Pancreas (tissue), 10 donors: ENCODE measurements at places on chromosomes 6 and 20. TPM values are rescaled to one million over a fixed set of nuclear protein-coding genes. Genes with fewer than 3 reads are reported as not detected.

- H3K27ac ChIP-seq: no peak overlapping the region
- no peaks in the 10 kb centered on the region for H3K27me3 ChIP-seq
- no peaks in the 10 kb centered on the region for H3K4me1 ChIP-seq
- H3K4me3 ChIP-seq: no peak overlapping the region
- DNase-seq: no peak
These were observed 239.1 kb downstream of the CDC5L start for GRCh38 chr6:44626616-44627015.

DNA sequence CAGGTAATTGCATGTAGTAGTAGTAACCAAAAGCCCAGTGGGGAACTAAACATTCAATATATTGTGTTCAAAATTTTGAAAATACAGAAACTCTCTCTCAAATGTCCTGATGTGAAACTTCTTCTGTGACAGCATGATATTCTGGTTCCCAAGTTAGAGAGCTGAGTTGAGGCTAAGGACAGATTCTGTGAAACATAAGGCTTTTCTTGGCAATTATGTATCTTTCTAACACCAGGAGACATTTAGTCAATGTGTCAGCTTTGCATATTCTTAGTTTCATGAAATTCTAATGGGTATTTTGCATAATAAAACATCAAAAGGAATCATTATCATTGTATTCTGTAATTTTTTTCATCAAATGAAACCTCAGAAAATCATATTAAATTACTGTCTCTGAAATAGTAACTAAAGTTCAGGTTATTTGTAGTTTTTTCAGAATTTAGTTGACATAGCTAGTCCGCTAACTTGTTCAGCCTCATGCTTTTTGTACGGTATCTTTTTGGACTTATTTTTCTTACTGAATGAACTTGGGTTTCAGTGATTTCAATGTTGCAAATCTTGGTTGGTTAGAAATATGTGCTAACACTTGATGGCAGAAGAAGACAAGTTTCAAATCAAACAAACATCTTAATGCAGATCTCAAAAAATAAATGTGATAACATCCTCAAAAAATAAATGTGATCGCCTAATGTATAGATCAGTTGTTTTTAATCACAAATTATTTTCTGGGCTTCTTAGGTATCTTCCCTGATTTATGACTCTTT lies 70.4 kb downstream of the AKAP7 start:
- no peak overlapping the region for H3K27ac ChIP-seq
- H3K36me3 ChIP-seq: no peaks in the 10 kb centered on the region
- no peak for DNase-seq
- H3K27me3 ChIP-seq: no peaks in the 10 kb centered on the region
- no peak overlapping the region for H3K4me3 ChIP-seq
- H3K4me1 ChIP-seq: no peaks in the 10 kb centered on the region

DNA sequence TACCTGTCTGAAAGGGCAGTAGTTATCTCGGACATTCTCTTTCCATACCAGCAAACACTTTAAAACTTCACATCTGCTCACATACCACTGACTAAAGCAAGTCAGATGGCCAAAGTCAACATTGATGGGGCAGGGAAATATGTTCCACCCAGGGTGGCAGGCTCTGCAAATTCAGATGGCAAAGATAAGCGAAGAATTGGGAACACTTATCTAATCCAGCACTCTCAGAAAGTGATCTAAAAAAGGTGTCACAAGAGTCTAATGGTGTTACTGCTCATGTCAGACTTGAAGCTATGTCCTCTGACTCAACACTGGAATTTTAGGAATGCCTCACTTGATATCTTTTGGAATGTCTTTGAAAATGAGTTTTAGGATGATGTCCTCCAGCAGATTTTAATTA lies 1086.2 kb downstream of the KIF16B start:
- no peak overlapping the region for H3K4me3 ChIP-seq
- H3K36me3 ChIP-seq: no peaks in the 10 kb centered on the region
- no peak for DNase-seq
- H3K27ac ChIP-seq: no peak overlapping the region
- no peaks in the 10 kb centered on the region for H3K4me1 ChIP-seq

DNA sequence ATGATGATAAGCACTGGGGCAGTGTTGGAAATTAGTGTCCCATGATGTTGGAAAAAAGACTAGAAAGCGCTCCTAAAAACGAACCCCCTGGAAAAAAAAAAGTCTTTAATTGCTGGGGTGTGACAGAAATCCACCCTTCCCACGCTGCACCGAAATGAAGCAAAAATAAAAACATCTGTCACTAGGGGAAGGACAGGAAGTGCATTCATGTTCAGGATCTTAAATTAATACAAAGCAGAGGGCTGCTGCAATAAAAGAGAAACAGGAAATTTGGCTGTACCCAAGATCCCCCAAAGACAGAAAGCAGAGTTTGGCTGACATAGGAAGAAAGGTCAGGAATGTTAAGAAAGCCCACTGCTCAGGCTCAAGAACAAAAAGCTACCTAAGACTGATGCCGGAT lies 333.9 kb downstream of the TBC1D32 start:
- no peaks in the 10 kb centered on the region for H3K36me3 ChIP-seq
- no peak overlapping the region for H3K27ac ChIP-seq
- DNase-seq: no peak
- H3K4me3 ChIP-seq: no peak overlapping the region
- H3K27me3 ChIP-seq: no peaks in the 10 kb centered on the region

FAM120B gene
- 13.0 TPM for total RNA-seq

- H3K4me1 ChIP-seq: peaks cover 3% of the 10 kb centered on the region
- H3K27ac ChIP-seq: no peak overlapping the region
- no peak for DNase-seq
- no peaks in the 10 kb centered on the region for H3K27me3 ChIP-seq
- H3K36me3 ChIP-seq: no peaks in the 10 kb centered on the region
These were observed 18.9 kb downstream of the BCAS4 start for GRCh38 chr20:50813801-50814200.

ABHD16B gene
- total RNA-seq: not detected

SEL1L2 gene
- not detected for total RNA-seq

SLC52A3 gene
- 1.4 TPM for total RNA-seq

DNA sequence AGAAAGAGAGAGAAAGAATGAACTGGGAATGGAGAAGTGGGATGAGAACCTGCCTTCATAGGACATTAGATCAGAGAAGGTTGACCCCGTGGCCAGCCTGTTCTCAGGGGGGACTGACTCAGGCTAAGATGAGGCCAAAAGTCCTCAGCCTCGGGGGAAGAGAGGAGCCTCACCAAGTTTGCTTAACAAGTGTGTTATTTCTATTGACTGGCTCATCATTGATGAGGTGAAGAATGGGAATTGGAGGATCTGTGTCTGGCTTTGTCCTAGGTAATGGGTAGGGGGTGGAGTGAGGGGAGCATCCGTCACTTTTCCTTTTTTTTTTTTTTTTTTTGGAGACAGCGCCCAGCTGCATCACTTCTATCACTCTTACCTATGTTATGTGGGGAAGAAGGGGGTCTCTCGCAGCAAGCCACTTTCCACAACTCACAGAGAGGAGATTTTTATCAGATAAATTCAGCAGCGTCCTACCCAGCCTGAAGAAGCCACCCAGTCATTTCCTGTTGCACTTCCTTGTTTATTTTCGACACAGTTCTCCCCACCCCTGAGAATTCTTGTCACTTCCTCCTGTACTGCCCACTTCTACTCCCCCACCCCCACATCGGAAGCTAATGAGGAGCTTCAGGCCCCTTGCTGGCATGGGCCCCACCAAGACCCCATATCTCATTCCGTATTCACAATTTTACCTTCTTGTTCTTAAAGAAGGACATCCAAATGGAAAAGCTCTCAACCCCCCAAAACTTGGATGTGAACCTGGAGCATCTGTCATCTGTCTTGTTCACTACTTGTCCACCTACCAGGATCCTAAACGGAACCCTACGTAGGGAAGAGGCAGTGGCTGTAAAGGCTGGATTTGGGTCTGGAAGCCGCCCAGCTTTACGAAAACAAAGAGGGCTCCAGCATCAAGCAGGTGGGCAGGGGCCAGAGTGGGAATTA lies 2.8 kb upstream of the RNASET2 start:
- no peaks in the 10 kb centered on the region for H3K36me3 ChIP-seq
- H3K4me1 ChIP-seq: no peaks in the 10 kb centered on the region
- peak overlapping the region; percentile 55 for H3K27ac ChIP-seq
- no peak overlapping the region for H3K4me3 ChIP-seq
- DNase-seq: no peak
- H3K27me3 ChIP-seq: no peaks in the 10 kb centered on the region

DNA sequence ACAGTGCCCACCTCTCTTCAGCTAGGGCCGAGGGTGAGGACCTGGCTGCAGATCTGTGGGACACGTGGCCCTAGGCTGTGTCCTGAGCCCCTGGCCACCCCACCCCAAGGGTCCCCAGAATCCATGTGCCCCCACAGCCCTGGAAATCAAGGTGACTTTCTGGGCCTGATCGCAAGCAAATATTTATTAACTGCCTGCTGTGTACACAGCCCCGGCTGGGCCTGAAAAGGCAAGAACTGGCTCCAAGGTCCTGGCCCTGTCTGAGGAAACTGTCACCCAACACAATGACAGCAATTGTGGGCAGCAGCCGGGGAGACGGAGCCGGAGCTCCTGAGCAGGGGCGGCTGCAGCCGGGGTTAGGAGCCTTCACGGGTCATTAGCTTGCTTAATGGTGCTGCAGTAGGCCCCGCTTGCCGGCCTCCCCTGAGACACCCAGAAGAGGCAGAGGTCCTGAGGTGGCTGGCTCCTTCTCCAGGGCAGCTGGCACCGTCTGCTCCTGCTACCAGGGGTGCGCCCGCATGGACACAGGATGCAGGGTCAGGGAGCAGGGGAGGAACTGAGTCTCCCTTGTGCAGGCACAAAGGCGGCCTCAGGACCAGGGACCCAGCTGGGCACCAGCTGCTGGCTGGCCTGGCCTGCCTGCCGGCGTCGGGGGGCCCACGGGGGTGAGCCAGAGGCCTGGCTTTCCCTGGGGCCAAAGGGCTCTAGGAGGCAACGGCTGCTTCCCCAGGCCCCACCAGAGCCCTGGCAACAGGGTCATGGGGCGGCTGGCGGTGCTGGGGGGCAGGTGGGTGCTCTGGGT lies 24.1 kb downstream of the NPEPL1 start:
- H3K4me1 ChIP-seq: no peaks in the 10 kb centered on the region
- H3K4me3 ChIP-seq: no peak overlapping the region
- H3K36me3 ChIP-seq: no peaks in the 10 kb centered on the region
- no peak for DNase-seq
- no peaks in the 10 kb centered on the region for H3K27me3 ChIP-seq

DNA sequence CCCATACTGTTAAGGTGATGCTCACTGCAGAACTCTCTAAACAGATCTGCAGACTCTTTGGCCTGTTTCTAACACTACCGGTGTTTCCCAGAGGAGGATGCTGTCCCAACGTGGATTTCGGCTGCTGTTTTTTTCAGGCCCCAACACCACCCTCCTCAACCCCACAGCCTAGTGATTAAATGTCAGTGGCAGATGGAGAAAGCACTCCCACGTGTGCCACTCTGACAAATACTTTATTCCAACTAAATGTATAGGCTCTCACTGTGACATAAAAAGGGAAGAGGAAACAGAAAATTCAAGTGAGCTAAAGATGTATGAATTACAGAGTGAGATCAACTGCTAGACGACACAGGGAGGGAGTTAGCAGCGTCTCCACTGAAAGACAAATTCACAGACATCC lies 3.6 kb downstream of the TBC1D20 start:
- no peak overlapping the region for H3K27ac ChIP-seq
- H3K27me3 ChIP-seq: no peaks in the 10 kb centered on the region
- H3K4me1 ChIP-seq: peaks cover 6% of the 10 kb centered on the region
- no peaks in the 10 kb centered on the region for H3K36me3 ChIP-seq

- H3K4me3 ChIP-seq: no peak overlapping the region
- no peaks in the 10 kb centered on the region for H3K4me1 ChIP-seq
- no peaks in the 10 kb centered on the region for H3K36me3 ChIP-seq
- no peak overlapping the region for H3K27ac ChIP-seq
These were observed 631 bp downstream of the PHACTR3 start for GRCh38 chr20:59604741-59605600.

- no peak for DNase-seq
- no peaks in the 10 kb centered on the region for H3K27me3 ChIP-seq
- no peak overlapping the region for H3K27ac ChIP-seq
- H3K4me1 ChIP-seq: peaks cover 7% of the 10 kb centered on the region
- H3K4me3 ChIP-seq: no peak overlapping the region
These were observed 28.7 kb upstream of the EDN1 start for GRCh38 chr6:12261502-12261901.

- H3K27me3 ChIP-seq: no peaks in the 10 kb centered on the region
- no peak overlapping the region for H3K4me3 ChIP-seq
- no peak for DNase-seq
- H3K27ac ChIP-seq: no peak overlapping the region
- H3K36me3 ChIP-seq: no peaks in the 10 kb centered on the region
These were observed 3.7 kb downstream of the HLA-DQB2 start for GRCh38 chr6:32759669-32760068.

DNA sequence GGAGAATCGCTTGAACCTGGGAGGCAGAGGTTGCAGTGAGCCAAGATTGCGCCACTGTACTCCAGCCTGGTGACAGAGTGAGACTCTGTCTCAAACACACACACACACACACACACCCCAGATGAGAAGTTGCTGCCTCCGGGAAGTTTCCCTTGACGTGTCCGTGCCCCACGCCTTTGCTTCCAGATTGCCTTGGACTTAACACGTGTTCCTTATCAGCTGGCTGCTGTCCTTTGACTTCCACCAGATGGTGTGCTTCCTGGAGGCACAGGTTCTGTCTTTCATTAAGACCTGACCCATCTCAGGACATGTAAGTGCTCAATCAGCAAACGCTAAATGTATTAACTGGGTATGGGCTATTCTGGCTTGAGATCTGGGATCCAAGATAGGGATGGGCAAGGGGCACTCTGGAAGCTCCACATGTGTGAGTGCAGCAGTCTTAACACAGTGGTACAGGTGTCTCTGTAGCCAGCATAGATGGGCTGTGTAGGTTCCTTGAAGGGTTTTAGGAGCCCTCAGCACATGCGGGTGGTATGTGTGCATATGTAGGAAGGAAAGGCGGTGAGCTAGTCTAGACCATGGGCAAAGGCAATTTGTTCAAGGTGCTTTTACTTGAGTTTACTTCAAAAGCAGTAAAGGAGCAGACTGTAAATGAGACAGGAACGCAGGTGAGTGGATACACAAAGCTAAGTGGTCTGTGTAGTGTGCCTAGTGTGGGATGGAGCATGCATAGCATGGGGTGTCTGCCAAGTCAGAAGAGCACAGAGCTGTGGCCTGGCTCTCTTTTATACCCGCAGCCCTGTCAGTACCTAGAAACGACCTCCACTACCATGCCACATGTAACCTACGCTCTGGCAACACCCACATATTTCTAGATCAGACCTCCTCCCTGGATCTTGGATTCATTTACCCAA lies 11.6 kb downstream of the PIGT start:
- DNase-seq: peak; percentile 66
- H3K4me3 ChIP-seq: no peak overlapping the region
- H3K4me1 ChIP-seq: no peaks in the 10 kb centered on the region
- H3K36me3 ChIP-seq: peaks cover 19% of the 10 kb centered on the region
- H3K27me3 ChIP-seq: no peaks in the 10 kb centered on the region

KHDC1L gene
- not detected for total RNA-seq

- no peaks in the 10 kb centered on the region for H3K4me1 ChIP-seq
- no peak for DNase-seq
- H3K27me3 ChIP-seq: no peaks in the 10 kb centered on the region
These were observed 13.7 kb downstream of the BPIFA1 start for GRCh38 chr20:33249456-33249855.

PRL gene
- total RNA-seq: not detected

ADGRF5 gene
- 2.8 TPM for total RNA-seq
